Psoas muscle (tissue), 8 donors: ENCODE measurements at places on chromosomes 5 and 9. TPM values are rescaled to one million over a fixed set of nuclear protein-coding genes. Genes with fewer than 3 reads are reported as not detected.

CSF1R gene
- total RNA-seq, result 15.0 TPM

- H3K27me3 ChIP-seq, result no peaks in the 10 kb centered on the region
- H3K4me1 ChIP-seq, result no peaks in the 10 kb centered on the region
- no peak for DNase-seq
- H3K27ac ChIP-seq, result no peak overlapping the region
- H3K36me3 ChIP-seq, result no peaks in the 10 kb centered on the region
Observed at GRCh38 chr9:120593955-120594277, 13.9 kb upstream of the CDK5RAP2 start.

SPATA31E1 gene
- total RNA-seq, result not detected

DNA sequence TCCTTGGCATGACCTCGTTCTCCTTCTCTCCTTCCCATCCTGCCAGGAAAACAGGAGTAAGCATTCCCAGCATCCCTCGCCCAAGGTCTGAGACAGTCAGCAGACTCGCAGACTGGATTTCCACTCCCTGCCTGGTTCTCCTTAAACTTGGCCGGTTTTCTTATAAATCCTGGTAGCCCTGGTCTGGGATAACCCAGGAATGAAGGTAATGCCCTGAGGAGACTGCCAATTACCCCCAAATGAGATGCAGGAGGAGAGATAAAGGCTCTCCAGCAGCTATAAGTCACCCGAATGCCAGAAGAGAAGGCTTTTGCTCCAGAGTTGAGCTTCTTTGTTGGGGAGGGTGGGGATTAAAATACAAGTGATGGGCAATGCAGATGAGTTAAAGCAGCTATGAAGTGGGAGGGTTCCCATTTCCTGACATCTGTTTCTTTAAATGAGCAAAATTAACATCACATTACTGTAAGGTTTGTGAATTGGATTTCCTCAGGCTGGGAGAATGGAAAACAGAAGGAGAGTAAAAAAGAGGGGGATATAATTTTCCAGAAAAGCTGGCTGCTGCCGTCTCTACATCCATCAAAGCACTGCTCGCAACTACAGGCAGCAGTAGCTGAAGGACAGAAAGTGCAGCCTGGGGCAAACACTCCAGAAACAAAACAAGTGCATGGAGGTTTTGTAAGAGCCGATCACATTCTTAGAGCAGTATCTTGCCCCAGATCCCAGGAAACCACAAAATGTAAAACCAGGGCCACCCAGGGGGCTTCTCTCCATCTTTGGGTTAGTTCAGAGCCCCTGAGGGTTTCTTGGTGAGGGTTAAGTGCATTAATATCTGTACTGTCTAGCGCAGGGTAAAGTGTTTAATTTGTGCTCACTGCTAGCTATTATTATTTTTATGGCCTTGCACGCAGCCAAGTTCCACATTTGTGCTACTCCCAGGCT is 177.6 kb upstream of the PANK3 start:
- H3K27me3 ChIP-seq, result no peaks in the 10 kb centered on the region
- H3K36me3 ChIP-seq, result no peaks in the 10 kb centered on the region
- no peak overlapping the region for H3K4me3 ChIP-seq
- DNase-seq, result no peak
- no peaks in the 10 kb centered on the region for H3K4me1 ChIP-seq

GRCh38 chr5:168489059-168489458 is 2.8 kb downstream of the RARS1 start:
- peaks cover 5% of the 10 kb centered on the region for H3K36me3 ChIP-seq
- no peak for DNase-seq
- no peak overlapping the region for H3K27ac ChIP-seq
- peaks cover 5% of the 10 kb centered on the region for H3K4me1 ChIP-seq
- H3K4me3 ChIP-seq, result no peak overlapping the region

AGXT2 gene
- total RNA-seq, result not detected

DNA sequence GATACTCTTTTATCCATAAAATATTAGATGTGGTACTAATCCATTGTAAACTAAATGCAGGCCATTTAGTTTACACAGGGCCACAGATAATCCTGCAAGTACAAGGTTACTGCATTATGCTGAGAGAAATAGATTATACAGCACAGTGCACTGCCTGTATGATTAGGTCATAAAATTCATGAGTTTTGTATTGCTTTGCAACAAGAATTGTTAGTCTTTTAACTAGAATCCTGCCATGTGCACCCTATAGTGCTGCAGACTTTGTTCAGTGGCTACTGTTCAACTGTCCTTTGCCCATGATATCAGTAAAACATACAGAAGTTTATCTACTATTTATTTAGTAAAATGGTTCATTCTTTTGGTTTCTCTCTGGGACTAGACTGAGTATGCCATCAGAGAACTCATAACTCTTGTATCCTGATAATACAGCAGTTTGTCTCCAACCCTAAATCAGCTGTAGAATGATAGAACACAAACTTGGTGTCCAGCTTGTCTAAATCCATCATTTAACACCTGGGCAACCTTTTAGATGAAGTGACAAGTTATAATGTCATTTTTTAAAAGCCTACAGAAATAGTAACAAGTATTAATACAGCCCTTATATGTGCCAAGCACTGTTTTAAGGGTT is 291.2 kb downstream of the TMEM167A start:
- no peak overlapping the region for H3K4me3 ChIP-seq
- no peaks in the 10 kb centered on the region for H3K36me3 ChIP-seq
- no peaks in the 10 kb centered on the region for H3K4me1 ChIP-seq
- H3K27ac ChIP-seq, result no peak overlapping the region

DNA sequence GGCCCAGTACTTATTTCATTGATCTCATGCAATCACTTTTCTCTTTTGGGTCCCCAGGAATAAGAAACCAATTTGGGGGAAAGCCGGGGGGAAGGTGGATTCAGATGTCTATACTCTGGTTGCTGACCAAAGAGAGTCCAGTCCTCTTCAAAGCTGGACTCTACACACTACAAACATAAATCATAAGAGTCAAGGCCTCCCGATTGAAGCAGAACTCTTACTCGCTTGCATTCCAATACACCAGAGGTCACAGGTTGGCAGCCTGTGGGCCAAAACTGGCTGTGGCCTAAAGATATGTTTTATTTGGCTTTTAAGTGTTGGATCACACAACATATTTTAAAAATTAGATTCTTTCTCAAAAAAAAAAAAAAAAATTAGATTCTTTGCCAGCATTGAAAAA is 311.4 kb upstream of the MSX2 start:
- no peaks in the 10 kb centered on the region for H3K4me1 ChIP-seq

DNA sequence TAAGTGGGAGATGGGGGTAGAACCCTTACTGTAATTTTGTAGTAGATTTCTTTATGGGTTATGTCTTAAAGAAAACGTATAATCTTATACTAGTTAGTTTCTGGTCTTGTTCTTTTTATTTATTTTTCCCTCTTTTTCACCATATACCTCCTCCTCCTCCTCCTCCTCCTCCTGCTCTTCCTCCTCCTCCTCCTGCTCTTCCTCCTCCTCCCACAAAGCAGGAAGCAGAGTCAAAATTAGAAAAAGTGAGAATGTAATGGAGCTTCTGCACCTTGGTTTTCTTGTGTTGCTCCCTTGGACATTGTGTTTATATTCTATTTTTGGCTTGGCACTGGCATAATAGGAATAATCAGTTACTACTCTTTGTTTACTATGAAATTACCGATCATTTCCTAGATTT is 4.5 kb downstream of the MACIR start:
- H3K36me3 ChIP-seq, result no peaks in the 10 kb centered on the region
- peak overlapping the region; percentile 94 for H3K4me3 ChIP-seq

DNA sequence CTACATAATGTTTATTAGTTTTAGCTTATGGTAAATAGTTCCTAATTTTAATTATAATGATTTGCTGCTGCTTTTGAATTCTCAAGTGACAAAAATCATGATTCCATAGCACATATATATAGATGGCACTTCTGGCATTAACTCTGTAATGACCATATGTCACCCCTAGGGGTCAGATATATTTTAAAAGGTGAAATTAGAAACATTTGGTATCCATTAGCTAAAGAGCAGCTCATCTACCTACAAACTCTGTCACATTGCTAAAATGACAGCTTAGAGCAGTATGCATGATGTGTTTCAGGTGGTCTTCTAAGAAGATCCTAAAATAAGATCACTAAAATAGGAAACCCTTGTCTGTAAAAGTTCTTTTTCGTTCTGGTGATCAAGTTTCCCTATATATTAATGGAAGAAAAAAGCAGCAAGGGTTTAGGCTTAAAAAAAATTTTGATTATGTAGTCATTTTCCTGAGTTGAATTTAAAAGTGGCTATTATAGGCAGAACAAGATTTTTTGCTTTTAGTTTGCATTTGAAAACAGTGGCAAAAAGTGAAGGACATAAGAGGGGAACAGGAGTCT is 157.7 kb upstream of the POU5F2 start:
- H3K4me1 ChIP-seq, result no peaks in the 10 kb centered on the region
- no peak for DNase-seq
- no peak overlapping the region for H3K4me3 ChIP-seq
- H3K36me3 ChIP-seq, result no peaks in the 10 kb centered on the region

RAD50 gene
- 30.5 TPM for total RNA-seq

GRCh38 chr9:76688471-76689238 is 75.6 kb upstream of the PCA3 start:
- no peak overlapping the region for H3K27ac ChIP-seq
- DNase-seq, result no peak
- no peak overlapping the region for H3K4me3 ChIP-seq
- H3K36me3 ChIP-seq, result no peaks in the 10 kb centered on the region
- H3K4me1 ChIP-seq, result no peaks in the 10 kb centered on the region
- H3K27me3 ChIP-seq, result no peaks in the 10 kb centered on the region

ZDHHC11 gene
- 1.8 TPM for total RNA-seq

LRRC19 gene
- not detected for total RNA-seq

DNA sequence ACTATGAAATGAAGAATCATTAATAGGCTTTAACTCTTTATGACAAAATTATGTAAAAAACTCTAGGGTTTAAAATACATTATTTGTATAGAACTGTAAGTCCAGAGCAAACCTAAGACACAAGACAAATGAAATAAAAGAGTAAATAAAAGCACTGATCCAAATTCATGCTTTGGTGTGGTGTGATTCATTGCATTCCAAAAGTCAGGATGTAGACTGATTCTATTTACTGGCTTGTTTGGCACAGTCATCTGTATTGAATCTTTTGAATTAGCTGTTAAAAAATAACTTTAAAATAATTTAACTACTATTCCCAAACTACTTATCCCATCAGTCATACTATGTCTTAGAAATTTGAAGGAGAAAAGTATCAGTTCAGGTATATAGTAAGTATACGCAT is 31.1 kb downstream of the IL4 start:
- H3K36me3 ChIP-seq, result no peaks in the 10 kb centered on the region
- DNase-seq, result no peak
- no peak overlapping the region for H3K27ac ChIP-seq
- no peaks in the 10 kb centered on the region for H3K27me3 ChIP-seq

GRCh38 chr9:108138516-108138915 is 648.9 kb upstream of the KLF4 start:
- H3K27me3 ChIP-seq, result no peaks in the 10 kb centered on the region
- DNase-seq, result no peak
- no peaks in the 10 kb centered on the region for H3K36me3 ChIP-seq
- H3K27ac ChIP-seq, result no peak overlapping the region
- H3K4me1 ChIP-seq, result peaks cover 28% of the 10 kb centered on the region
- no peak overlapping the region for H3K4me3 ChIP-seq

PRRX2 gene
- 1.1 TPM for total RNA-seq

IRX2 gene
- not detected for total RNA-seq

MACROH2A1 gene
- total RNA-seq, result 77.3 TPM

DNA sequence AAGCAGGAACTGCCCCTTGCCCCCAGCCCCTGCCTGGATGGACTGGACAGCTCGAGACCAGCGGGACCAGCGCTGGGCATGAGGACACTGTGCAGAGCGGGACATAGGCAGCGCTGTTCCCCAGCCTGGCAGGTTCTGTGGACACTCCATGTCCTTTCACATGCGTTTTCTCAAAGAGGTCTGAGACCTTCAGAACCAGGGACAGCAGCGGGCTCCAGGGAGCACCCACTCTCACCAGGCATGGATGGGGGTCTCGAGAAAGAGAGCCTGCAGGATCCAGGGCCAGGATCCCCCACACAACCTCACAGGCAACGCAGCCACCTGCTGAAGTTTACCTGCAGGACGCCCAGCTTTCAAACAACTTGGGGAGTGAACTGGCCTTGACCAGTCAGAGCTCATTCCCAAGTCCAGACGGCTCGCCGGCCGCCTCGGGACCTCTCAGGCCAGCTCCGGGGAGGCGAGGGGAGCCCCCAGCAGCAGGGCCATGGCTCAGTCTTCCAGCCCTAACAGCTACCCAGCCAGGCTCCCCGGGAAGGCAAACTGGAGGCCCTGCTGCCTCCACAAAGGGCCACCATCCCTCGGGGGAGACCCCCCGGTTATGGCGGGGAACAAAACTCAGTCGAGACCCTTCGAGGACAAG is 72.5 kb upstream of the SARDH start:
- DNase-seq, result no peak
- no peaks in the 10 kb centered on the region for H3K27me3 ChIP-seq
- H3K36me3 ChIP-seq, result no peaks in the 10 kb centered on the region
- no peak overlapping the region for H3K4me3 ChIP-seq
- H3K27ac ChIP-seq, result no peak overlapping the region
- H3K4me1 ChIP-seq, result no peaks in the 10 kb centered on the region

UBAP2 gene
- 46.1 TPM for total RNA-seq

- no peaks in the 10 kb centered on the region for H3K27me3 ChIP-seq
- no peak overlapping the region for H3K27ac ChIP-seq
- DNase-seq, result no peak
- H3K4me1 ChIP-seq, result no peaks in the 10 kb centered on the region
- H3K4me3 ChIP-seq, result no peak overlapping the region
Observed at GRCh38 chr5:108003178-108003577, 332.4 kb upstream of the EFNA5 start.

GRCh38 chr5:98540056-98540455 is 233.4 kb upstream of the RGMB start:
- DNase-seq, result no peak
- H3K4me3 ChIP-seq, result no peak overlapping the region
- H3K27me3 ChIP-seq, result peaks cover 2% of the 10 kb centered on the region
- no peak overlapping the region for H3K27ac ChIP-seq

DNA sequence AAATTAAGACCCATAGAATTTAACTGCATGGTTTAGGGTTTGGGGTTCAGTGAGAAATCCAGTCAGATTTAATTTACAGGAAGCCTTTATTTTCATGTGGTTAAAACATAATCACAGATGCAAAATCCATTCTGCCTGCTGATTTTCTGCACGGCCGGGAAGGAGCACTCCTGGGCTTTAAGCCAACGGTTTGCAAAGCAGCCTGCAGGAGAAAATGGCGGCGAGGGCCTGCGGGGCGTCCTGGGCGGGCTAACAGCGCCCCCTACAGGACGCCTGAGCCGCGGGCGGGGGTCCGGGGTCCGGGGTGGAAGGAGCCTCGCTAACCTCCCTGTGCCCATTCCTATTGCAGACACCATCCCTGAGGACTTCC is 47.6 kb downstream of the THBS4 start:
- H3K36me3 ChIP-seq, result no peaks in the 10 kb centered on the region
- peaks cover 7% of the 10 kb centered on the region for H3K4me1 ChIP-seq
- DNase-seq, result peak; percentile 86
- H3K27ac ChIP-seq, result peak overlapping the region; percentile 68
- H3K4me3 ChIP-seq, result peak overlapping the region; percentile 58

- no peaks in the 10 kb centered on the region for H3K4me1 ChIP-seq
- no peaks in the 10 kb centered on the region for H3K36me3 ChIP-seq
- no peak overlapping the region for H3K4me3 ChIP-seq
Observed at GRCh38 chr9:25442526-25442925, 235.7 kb downstream of the TUSC1 start.

GRCh38 chr5:143290125-143290524 is 113.4 kb downstream of the NR3C1 start:
- H3K27ac ChIP-seq, result no peak overlapping the region
- H3K36me3 ChIP-seq, result peaks cover 61% of the 10 kb centered on the region
- no peak overlapping the region for H3K4me3 ChIP-seq
- H3K4me1 ChIP-seq, result no peaks in the 10 kb centered on the region

BRD3 gene
- 21.7 TPM for total RNA-seq
